Renal pelvis (tissue), 12 donors: ENCODE measurements at places on chromosomes 6 and 20.

DNA sequence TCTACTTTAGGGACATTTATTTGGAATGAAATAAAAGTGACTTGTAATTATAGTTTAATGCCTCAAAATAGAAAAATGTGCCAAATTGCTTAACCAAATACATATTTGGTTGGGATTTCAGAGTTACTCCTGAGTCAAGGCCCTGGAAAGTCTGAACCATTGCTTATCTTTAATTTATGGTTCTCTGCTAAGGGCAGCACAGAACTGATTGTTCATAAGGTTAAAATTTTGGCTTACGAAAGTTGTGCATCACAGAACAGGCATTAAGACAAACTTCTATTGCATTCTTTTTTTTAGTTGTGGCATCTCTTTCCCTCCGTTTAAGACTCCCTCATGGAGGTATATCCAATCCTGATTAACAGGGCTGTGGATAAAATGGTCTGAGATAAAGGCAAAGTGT, 92.2 kb upstream of the TENT5A start:
- no peak for DNase-seq

DNA sequence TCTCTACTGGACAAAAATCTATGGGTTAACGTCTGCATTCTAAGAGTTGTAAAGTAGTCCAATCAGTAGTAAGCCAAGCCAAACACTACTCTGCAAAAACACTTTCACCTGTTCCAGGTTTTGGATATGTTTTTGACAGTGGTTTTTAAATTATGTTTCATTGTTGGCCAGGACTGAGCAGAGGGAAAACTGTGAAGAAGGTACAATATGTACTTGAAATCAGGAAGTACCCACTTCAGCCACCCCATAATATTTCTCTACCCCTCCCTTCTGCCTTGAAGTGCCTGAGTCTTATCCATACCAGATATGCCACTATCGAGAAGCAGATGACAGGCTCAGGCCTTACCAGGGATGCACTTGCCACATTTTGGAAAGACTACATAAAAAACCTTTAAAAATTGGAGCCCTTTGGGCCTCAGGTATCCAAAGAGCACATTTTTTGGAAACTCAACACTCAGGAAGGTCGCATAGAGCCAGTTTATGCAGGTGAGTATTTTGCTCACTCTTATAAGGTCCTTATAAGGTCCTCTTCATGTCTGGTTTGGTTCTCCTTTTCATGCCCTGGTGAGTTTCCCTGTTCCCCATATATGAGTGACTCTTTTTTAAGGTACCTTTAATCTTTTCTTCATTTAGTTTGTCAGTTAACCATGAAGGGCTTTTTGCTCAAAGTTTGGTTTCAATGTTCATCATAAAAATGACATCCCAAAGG, 859.3 kb upstream of the FLRT3 start:
- DNase-seq = no peak

- no peak for DNase-seq
Measured at GRCh38 chr6:116512734-116513133, 1.3 kb downstream of the CALHM5 start.

DNA sequence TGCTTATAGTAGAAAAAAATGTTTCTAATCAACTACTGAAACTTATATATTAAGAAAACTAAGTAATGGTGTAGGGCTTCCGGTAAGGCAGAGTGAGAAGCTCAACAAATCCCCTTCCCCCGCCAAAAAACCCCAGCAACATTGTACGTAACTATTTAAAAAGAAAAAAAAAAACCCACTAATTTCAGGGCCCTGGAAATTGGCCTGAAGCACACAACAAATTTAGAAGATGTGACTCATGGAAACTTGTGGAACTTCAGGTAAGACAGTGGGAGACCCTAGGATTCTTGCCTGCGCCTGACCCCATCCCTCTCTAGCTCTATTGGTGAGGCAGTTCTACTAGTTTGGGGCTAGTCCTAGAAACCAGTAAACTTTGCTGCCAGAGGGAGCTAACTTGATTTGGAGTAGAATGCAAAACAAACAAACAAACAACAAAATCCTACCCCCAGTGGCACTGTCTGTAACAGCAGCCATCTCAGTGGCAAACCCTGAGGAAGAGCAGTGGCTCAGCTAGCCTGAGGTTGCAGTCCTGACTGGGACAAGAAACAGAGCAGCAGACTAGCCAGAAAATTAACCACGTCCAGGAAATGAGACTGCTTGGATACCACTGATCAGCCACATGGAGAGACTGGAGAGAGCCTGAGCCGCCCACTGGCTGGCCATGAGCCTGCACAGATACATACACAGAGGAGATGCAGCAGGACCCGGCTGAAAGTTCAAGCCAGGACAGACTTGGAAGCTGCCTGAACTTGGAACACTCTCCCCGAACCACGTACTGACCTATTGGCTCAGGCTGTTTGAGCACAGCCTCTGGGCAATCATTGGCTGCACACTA, 135.1 kb downstream of the TBXT start:
- no peak for DNase-seq

GRCh38 chr6:150991487-150991886, 126.0 kb downstream of the MTHFD1L start:
- DNase-seq = no peak

GRCh38 chr6:3499603-3500002, 42.8 kb upstream of the SLC22A23 start:
- no peak for DNase-seq
